ENCODE measurements at places on chromosomes 2 and 18. TPM values are rescaled to one million over a fixed set of nuclear protein-coding genes. Genes with fewer than 3 reads are reported as not detected.

UGT1A7 gene
- not detected for total RNA-seq

ZAP70 gene
- 0.25 TPM for total RNA-seq

- H3K27ac ChIP-seq: no peak overlapping the region
- no peaks in the 10 kb centered on the region for H3K4me1 ChIP-seq
- DNase-seq: no peak
Observed at GRCh38 chr2:113133704-113134598, 6.6 kb downstream of the IL1RN start.

- no peaks in the 10 kb centered on the region for H3K36me3 ChIP-seq
- H3K4me3 ChIP-seq: peak overlapping the region; percentile 26
- DNase-seq: no peak
- H3K27ac ChIP-seq: peak overlapping the region; percentile 79
- peaks cover 43% of the 10 kb centered on the region for H3K4me1 ChIP-seq
Observed at GRCh38 chr2:28102455-28102874, 211.9 kb downstream of the BABAM2 start.

DNA sequence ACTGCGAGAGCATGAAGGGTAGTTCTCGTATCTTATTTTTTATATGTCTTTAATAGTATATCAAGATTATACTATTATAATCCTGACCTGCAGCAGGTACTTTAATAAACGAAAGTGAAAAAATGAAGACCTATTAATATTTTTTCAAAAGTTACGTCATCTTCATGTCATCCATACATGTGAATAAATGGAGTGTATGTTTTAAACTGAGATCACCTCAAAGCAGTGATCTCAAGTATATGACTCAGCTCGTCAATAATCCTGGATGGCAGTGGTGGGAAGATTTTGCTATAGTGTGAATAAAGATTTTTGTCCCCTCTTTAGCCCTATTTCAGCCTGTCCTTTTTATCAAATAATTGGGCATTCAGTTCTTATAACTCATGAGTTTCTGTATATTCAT lies 166.3 kb upstream of the FBXO11 start:
- DNase-seq: no peak
- no peaks in the 10 kb centered on the region for H3K27me3 ChIP-seq
- no peaks in the 10 kb centered on the region for H3K36me3 ChIP-seq
- no peaks in the 10 kb centered on the region for H3K4me1 ChIP-seq
- H3K4me3 ChIP-seq: no peak overlapping the region

DNA sequence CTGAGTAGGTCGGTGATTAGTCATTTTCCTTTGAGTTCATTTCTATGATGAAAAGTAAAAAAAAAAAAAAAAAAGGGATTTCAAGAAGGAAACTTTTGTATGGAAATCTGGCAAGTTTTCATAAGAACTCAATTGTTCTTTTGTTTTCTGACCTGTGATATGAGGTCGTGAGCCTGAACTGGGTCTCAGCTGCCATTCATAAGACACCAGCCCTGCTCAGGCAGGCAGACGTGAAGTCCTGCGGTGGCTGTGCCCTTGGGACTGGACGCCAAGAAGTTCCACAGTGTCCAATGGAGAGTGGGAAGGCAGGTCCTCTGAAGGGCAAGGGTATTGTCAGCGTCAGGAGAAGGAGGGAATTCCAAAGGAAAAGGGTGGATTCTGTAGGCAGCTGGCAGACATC lies 183.9 kb downstream of the NCK2 start:
- no peak overlapping the region for H3K4me3 ChIP-seq
- H3K27ac ChIP-seq: no peak overlapping the region
- no peaks in the 10 kb centered on the region for H3K27me3 ChIP-seq
- H3K36me3 ChIP-seq: no peaks in the 10 kb centered on the region
- peaks cover 7% of the 10 kb centered on the region for H3K4me1 ChIP-seq

DNA sequence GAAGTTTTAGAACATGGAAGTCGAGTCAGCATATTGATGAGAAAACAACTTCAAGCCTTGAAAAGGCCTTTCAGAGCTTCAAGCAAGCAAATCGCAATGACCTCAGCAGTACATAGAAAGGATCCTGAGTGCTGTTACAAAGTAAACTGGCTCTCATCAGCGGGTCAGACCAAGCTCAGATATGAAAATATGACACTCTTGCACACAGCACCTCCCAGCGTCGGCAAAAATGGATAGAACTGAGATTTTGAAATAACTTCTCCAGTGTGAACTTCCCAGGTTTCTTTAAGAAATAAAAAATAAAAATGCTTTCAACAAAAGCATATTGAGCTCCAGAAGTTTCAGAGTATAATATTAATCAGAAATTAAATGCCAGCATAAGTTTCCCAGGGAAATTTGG lies 296.9 kb downstream of the FBXO15 start:
- no peaks in the 10 kb centered on the region for H3K36me3 ChIP-seq
- no peak for DNase-seq
- H3K27ac ChIP-seq: no peak overlapping the region
- no peak overlapping the region for H3K4me3 ChIP-seq

GRCh38 chr2:222835143-222835822 lies 25.6 kb upstream of the ACSL3 start:
- no peak for DNase-seq
- H3K27ac ChIP-seq: no peak overlapping the region
- no peak overlapping the region for H3K4me3 ChIP-seq
- H3K36me3 ChIP-seq: no peaks in the 10 kb centered on the region

LAMA3 gene
- 1.1 TPM for total RNA-seq

DNA sequence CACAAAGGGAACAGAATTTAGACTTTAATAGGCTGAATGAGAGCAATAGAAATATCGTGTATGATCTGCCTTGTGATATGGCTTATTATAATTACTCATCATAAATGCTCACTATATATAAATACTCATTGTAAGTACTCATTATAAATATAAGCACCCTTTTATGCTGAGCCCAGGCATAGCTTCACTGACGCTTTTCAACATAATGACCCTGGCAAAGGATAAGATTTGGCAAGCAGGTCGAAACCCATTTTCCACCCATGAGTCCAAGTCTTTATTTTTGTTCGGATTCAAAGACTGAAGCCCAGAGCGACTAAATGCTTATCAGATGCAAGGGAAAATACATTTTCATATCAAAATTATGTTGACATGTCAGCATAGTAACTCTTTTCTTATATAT lies 500.4 kb downstream of the SLC4A3 start:
- H3K27me3 ChIP-seq: no peaks in the 10 kb centered on the region
- H3K36me3 ChIP-seq: no peaks in the 10 kb centered on the region
- H3K27ac ChIP-seq: no peak overlapping the region
- DNase-seq: no peak
- no peak overlapping the region for H3K4me3 ChIP-seq

GRCh38 chr2:190877436-190877835 lies 3.2 kb upstream of the GLS start:
- DNase-seq: no peak
- no peaks in the 10 kb centered on the region for H3K36me3 ChIP-seq
- no peaks in the 10 kb centered on the region for H3K27me3 ChIP-seq
- H3K27ac ChIP-seq: no peak overlapping the region
- no peaks in the 10 kb centered on the region for H3K4me1 ChIP-seq

GRCh38 chr18:5983488-5983887 lies 88.2 kb upstream of the TMEM200C start:
- no peak overlapping the region for H3K27ac ChIP-seq
- no peak overlapping the region for H3K4me3 ChIP-seq
- H3K4me1 ChIP-seq: no peaks in the 10 kb centered on the region
- no peaks in the 10 kb centered on the region for H3K36me3 ChIP-seq

- H3K27ac ChIP-seq: no peak overlapping the region
- no peak for DNase-seq
- H3K36me3 ChIP-seq: peaks cover under 1% of the 10 kb centered on the region
- no peak overlapping the region for H3K4me3 ChIP-seq
- no peaks in the 10 kb centered on the region for H3K4me1 ChIP-seq
Observed at GRCh38 chr2:32663864-32664263, 36.0 kb downstream of the TTC27 start.

MALT1 gene
- 13.3 TPM for total RNA-seq

HOXD13 gene
- not detected for total RNA-seq

DNA sequence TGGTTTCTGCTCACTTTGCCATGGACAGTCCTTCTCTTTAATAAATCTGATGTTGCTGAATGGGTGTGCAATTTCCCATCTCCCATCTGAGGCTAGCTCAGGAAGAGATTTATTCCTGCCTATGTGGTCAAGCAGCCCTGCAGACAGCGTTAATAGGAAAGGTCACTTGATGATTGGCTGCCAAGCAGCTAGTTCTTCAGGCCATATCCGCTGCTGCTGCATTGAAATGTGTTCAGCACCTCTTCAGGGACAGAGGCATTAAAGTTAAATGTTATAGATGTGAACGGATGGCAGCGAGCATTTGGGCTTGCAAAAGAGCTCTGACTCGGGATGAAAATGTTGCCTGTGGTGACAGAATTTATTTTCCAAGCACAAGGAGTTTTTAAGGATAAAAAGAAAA lies 474.2 kb downstream of the PIK3C3 start:
- H3K36me3 ChIP-seq: no peaks in the 10 kb centered on the region
- DNase-seq: no peak
- no peaks in the 10 kb centered on the region for H3K27me3 ChIP-seq
- no peak overlapping the region for H3K27ac ChIP-seq
- no peaks in the 10 kb centered on the region for H3K4me1 ChIP-seq
- H3K4me3 ChIP-seq: no peak overlapping the region

DNA sequence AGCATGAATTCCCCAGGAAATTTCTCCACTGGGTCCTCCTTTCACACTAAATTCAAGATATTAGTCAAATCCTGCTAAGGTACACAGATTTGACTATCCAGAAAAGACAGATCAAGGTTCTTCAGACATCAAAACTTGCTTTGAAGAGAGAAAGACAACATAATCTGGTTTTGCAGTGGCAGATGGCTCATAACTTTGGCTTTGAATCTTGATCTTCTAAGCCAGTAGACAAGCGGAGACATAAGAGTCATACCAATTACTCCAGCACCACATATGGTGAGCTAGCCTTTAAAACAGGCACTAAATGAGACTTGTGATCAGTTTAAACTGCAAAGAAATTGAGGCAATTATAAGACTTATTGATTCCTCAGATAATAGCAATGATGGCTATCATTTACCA lies 29.3 kb downstream of the PDE11A start:
- H3K4me1 ChIP-seq: no peaks in the 10 kb centered on the region
- H3K27ac ChIP-seq: no peak overlapping the region
- no peak overlapping the region for H3K4me3 ChIP-seq
- no peak for DNase-seq
- H3K27me3 ChIP-seq: no peaks in the 10 kb centered on the region

DNA sequence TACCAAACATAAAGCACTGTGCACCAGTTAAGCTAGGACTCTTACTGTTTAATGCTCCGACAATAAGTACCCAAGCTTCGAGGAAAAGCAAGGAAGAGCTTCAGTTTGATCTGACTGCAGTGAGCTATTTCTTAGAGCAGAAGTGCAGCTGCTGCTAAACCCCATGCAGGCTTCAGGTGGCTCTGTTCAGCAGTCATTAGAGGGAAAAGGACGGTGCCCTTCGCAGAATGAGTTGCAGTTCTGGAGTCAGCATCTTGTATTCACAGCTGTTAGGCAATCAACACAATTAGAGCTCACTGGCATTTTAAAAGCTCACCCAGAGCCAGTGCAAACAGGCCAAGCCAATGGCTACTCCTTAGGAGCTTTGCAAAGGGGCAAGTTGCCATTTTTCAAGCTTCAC lies 1.5 kb upstream of the CERKL start:
- no peaks in the 10 kb centered on the region for H3K4me1 ChIP-seq
- no peak overlapping the region for H3K27ac ChIP-seq
- H3K27me3 ChIP-seq: peaks cover 14% of the 10 kb centered on the region
- no peak overlapping the region for H3K4me3 ChIP-seq
- no peaks in the 10 kb centered on the region for H3K36me3 ChIP-seq

DNA sequence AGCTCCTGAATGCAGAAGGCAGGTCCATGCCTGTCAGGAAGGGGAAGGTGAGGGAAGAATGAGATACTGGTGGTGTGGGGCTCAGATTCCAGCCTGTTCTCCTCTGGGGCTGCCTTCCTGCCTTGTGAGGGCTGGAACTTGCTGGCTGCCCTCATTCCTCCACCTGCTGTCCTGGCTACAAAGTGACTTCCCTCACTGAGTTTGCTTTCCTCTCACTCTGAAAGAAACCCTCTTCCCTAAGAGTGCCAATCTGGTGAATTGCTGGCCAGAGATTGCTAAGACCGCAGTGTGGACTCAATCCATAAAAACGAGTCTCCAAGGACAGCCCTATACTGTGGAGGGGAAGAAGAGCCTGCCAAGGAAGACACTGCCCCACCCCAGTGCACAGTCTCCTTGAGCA lies 664.4 kb upstream of the HS6ST1 start:
- no peak overlapping the region for H3K4me3 ChIP-seq
- no peaks in the 10 kb centered on the region for H3K27me3 ChIP-seq
- no peak overlapping the region for H3K27ac ChIP-seq

DNA sequence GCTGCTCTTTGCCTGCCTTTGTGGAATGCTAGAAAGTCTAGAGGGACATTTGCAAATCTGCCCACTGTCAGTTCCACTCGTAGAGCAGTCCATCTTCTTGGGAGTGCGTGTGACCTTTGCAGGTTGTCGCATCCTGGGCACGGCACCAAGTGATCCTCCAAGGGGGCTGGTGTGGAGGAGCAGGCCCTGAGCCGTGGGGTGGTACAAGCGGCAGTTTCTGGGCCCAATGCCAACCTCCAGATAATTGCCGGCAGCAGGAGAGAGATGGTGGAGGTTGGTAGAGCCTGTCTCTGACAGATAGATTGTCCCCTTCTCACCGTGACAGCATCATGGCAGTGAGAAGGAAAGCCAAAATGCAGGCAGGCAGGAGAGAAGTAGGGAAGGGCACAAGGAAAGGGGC lies 150.7 kb upstream of the SLC14A2 start:
- H3K27ac ChIP-seq: no peak overlapping the region
- H3K4me1 ChIP-seq: no peaks in the 10 kb centered on the region
- no peak overlapping the region for H3K4me3 ChIP-seq
- no peaks in the 10 kb centered on the region for H3K27me3 ChIP-seq

DNA sequence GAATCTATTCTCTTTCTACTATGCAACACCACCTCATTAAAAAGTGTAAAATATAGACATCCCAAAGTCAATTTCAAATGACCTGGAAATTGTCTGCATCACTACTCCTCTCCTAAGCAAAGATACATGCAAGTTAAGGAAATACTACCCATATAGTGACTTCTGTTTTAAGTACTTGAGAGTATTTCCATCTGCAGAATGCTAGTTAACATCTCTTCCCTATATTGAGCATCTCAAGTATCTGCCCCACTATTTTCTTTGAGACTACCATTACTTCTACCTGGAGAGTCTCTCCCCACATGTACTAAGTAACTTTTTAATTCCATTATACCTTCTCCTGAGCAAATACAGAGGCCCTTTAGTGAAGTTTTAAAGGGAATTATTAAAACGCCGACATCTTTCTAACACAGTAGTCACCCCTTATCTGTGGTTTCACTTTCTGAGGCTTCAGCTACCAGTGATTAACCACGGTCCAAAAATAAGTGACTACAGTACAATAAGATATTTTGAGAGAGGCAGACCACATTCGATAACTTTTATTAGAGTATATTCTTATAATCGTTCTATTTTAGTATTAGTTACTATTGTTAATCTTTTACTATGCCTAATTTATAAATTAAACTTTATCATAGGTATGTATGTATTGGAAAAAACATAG lies 21.8 kb downstream of the CWC22 start:
- no peak overlapping the region for H3K4me3 ChIP-seq
- peaks cover 59% of the 10 kb centered on the region for H3K36me3 ChIP-seq
- no peak for DNase-seq
- no peaks in the 10 kb centered on the region for H3K27me3 ChIP-seq

Data from gastrocnemius medialis (tissue), 4 donors.